ENCODE measurements at places on chromosomes 7 and 10.

DNA sequence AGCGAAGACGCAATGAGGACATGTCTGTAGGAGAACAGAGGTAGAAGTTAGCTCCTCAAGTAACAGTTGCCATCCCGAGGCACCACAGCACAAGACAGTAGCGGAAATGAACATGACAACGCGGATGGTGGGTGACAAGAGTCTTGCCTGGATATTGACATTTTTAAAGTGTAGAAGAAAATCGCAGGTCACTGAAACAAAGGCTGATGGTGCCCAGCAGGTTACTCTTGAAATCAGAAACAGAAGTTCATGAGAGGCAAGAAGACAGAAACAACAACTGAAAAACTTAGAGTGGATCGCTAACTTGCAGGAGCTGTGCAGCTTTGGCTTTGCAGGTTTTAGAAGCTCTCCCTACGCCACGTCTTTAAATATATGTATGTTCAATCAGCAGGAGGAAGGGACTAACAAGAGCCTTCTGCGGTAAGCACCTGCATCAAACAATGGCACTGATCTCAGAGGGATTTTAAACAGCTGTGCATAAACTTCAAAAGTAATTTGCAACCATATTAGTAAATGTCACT, 1.8 kb downstream of the PRKCQ start:
- DNase-seq, result no peak

GRCh38 chr10:132527339-132528063, 10.1 kb upstream of the INPP5A start:
- no peak for DNase-seq

DNA sequence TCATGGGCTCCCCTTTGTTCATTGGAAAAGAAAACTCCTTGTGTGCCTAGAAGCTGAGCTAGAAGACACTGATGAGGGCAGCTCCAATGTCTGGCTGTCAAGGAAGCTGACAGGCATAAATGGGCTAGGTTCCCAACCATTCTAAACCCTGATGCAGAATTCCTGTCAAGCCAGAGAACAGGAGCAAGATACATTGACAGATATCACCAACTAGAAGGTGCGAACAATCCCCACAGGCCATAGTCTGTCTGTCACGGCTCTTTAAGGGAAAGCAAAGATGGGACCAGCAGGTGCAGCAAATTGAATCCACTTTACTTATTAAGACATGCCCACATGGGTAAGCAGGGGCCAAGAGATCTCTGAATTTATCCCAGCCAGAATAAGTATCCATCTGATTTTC, 617.9 kb upstream of the POT1 start:
- DNase-seq, result no peak

DNA sequence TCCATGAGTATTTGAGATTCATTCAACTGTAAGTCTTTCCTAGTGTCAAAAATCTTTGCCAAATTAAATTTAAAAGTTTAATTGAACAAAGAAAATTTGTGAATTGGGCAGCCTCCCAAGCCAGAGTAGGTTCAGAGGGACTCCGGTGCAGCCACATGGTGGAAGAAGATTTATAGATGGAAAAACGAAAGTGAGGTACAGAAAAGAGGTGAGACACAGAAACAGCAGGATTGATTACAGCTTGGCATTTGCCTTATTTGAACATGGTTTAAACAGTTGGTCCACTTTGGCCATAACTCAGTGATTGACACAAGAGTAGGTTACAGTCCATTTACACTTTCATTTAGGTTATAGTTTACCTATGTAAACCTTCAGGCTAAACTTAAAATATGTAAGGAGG, 465.8 kb downstream of the ARL4A start:
- no peak for DNase-seq

GRCh38 chr7:117048882-117049281, 95.6 kb downstream of the ST7 start:
- DNase-seq, result no peak

GRCh38 chr10:101029520-101030295, 1.2 kb downstream of the PDZD7 start:
- DNase-seq, result no peak

DNA sequence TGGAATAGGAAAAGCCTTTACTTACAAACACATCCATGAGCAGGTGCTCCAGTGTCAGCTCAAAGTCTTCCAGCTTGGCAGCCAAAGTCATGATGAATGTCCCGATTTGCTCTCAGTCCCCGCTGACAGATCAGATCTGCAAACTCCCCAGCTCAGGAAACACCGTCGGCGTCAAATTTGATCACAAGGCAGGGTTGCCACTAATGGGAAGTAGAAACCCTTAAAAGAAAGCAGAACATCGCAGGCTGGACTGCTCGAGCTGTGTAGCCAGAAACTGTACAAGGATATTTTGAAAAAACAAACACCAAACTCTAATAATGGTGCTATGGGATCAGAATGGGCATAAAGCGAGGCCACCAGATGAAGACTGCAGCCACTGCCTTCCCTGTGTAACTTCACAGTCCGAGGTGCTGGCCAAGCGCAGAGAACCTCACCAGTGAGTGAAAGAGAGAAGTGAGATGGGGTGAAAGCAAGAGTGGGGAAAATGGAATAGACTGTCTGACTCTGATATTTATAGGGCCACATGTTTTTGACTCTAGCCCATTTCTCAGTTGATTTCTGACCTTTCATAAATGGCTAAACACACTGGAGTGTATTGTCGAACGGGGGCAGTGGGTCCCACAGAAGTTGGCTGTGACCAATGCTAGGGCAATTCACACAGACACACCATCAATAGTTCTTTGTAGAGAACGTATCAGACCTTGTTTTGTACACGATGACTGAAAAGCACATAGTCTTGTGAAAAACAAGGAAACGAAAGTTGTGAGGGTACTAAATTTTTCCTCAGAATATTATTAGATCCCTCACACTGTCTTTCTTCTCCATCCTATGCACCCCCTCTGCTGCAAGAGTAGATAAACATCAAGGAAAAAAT, 306.2 kb downstream of the FRMD4A start:
- no peak for DNase-seq

DNA sequence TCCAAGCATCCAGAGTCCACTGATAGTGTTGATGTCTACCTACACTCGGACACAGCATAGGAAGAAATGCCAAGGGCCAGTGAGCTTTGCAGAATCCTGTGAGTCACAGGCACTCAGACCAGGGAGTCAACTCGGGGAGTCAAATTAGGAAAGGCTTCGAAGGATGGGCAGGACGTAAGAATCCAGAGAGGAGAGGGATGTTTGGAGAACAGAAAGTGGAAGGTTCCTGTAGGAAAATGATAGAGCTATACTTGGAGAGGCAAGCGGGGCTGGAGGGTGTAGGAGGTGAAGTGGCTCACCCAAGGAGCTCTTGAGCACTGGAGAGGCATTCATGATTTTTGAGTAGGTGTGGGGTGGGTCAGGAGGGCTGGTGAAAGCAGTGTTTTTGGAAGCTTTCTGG, 3.0 kb downstream of the ZYX start:
- DNase-seq, result no peak

DNA sequence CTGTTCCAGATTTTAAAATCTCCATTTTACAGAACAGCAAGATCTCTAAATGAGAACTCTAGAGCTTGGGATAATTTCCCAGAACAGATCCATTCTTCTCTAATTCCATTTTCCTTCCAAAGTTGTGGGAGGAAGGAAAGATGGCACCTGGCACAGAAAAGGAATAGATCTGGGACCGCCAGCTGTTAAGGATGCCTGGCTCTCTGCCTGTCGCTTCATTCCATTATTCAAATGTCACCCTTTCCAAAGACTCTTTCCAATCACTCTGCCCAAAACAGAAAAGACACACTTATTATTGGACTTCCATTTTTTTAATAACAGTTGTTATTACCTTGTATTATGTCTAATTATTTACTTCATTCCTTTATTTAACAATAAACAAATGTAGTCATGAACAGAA, 751 bp upstream of the OR9A2 start:
- no peak for DNase-seq

DNA sequence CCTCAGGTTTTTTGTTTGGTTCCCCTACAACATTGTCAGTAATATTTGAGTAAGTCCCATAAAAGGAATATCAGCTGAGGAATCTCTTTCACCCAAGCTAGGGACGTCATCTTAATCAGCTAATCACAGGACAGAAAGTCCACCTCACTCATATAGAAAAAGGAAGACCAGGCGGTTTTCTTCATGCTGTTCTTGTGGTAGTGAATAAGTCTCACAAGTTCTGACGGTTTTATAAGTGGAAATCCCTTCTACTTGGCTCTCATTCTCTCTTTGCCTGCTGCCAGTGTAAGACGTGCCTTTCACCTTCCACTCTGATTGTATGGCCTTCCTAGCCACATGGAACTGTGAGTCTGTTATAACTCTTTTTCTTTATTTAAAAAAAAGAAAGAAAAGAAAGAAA, 308.1 kb upstream of the PFKP start:
- no peak for DNase-seq
